Skin of body (tissue), 3 donors: ENCODE measurements at places on chromosomes 4 and X. TPM values are rescaled to one million over a fixed set of nuclear protein-coding genes. Genes with fewer than 3 reads are reported as not detected.
A peak's percentile ranks its signal among the peaks of the same experiment; 100 is the strongest.

DNA sequence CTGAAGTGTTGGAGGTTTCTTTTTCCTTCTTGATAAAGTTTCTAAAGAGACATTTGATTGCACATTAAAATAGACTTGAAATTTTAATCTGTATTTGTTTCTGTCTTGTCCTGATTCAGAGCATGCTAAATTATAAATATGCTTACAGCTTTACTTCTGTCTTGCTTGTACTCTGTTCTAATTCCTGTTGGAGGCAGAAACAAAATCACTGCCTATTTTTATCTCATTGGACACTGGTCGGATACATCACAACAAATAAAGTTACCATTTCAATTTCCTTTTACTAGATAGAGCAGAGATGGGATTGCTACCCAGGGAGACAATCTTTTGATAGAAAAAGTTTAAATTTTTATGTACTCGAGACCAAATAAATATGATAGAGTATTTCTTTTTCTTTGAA, 6.9 kb downstream of the ANK2 start:
- no peak for DNase-seq

DNA sequence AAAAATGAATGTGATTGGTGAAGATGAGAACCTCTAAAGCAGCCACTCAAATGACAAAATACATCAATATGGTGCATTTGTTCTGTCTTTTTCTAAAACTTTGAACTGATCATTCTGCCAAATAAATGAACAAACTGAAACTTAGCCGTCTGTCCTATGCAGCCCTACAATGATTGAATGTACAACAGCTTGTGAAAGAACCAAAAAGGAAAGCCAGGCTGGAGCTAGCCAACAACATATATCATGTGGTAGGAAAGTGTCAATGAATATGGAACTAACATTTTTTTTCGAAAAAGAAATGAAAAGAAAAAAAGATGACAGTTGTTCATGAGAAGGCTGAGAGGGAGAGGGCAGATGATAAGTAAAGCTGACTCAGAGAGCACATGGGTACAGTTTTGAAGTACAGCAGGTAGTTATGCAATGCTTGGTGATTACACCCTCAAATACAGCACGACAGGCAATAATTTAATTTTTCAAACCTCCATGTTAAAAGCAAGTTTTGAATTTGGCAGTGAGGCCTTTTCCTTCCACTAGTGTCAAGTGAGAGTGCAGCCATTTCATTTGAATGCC, 21.2 kb upstream of the SLC7A11 start:
- DNase-seq: no peak

GRCh38 chr4:83629945-83630721, 94.2 kb downstream of the GPAT3 start:
- no peak for DNase-seq

The MAGEA10 gene
- not detected for total RNA-seq

GRCh38 chr4:100466501-100466900, 51.3 kb downstream of the EMCN start:
- no peak for DNase-seq

DNA sequence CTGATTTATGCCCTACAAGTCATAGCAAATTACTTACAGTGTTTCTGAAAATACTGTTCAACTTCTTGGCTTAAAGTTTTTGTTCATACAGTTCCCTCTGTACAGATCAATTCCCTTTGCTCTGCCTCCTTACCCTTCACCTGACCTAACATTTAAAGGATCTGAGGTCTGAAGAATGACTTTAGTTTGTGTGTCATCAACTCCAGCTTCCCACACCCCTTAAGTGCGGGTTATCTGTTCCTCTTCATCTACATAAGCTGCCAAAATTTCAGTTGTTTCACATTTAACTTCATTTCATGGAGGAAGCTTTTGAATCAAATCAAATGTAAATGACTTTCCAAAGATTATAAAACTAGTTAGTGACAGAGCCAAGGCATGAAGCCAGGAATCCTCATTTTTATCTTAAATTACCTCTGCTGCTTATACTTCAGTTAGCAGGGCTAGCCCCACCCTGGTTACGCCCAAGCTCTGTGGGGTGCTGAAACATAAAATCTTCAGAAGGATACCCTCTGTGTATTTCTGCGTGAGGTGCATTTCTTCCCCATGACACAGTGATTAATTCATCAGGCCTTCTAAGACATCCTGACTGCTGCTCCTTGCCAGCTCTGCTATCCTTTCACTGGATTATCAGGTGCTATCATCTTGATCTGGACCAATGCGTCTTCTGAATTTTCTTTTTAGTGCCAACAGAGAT, 16.5 kb downstream of the CXCL1 start:
- no peak for DNase-seq

The SPANXC gene
- not detected for total RNA-seq

DNA sequence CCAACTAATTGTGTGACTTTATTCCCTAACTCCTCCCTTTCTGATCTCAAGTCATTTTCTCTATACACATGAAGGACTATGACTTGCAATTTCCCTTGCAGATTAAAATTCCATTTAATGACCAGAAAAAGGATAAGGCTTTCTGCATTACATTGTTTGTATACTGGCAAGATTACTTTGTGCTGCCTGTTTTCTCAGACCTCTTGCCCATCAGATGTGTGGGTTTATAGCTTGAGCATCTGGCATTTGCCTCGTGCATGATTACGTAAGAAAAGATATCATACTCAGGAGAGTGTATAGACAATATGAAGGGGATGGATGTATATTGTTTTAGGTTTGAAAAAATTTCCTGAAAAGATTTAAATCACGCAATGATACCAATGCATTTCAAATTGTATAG, 593.8 kb upstream of the SLIT2 start:
- no peak for DNase-seq

- DNase-seq: no peak
Measured at GRCh38 chrX:29890004-29890403, 325.4 kb upstream of the MAGEB2 start.

The ATP1B4 gene
- 25.9 TPM for total RNA-seq

- no peak for DNase-seq
Measured at GRCh38 chr4:53173576-53173975, 192.3 kb downstream of the SCFD2 start.

The GAGE13 gene
- not detected for total RNA-seq

DNA sequence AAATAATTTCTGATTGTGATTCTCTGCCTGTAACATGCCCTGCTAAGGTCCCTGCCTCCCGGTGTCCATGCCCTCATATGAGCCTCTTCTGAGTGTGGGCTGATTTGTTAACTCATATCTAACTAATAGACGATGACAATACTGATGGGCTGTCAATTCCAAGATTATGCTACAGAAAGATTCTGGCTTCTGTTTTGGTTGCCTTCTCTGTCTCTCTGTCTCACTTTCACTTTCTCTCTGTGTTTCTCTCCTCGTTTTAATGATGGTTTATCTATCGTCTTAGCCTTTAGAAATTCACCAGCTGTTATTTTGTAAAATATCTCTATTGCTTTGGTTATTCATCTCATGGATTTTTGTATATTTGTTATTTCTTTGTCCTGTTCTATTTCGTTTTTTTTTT, 312.5 kb upstream of the ANXA10 start:
- DNase-seq: no peak

- DNase-seq: no peak
Measured at GRCh38 chr4:169164669-169165415, 105.9 kb downstream of the SH3RF1 start.

DNA sequence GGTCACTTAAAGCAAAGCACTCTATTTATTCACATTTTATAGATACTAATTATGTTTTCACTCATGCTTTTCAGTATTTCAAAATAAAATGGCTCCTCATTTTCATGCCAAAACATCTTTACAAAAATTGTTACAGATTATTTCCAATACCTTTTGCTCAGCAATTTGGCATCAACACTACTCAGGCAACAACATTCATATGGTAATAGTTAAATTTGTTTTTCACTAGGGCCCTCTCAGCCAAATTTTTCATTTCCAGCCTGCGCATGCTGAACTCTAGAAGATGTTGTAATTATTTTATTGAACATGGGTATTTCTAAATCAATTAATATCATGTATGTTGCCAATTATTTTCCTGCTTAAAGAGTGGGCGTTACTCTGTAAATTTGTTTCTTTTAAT, 225.6 kb downstream of the ANTXR2 start:
- peak; percentile 53 for DNase-seq
